ENCODE measurements at places on chromosomes 2 and 18.

- no peak for DNase-seq
Observed at GRCh38 chr2:46666754-46667153, 187.4 kb downstream of the TMEM247 start.

DNA sequence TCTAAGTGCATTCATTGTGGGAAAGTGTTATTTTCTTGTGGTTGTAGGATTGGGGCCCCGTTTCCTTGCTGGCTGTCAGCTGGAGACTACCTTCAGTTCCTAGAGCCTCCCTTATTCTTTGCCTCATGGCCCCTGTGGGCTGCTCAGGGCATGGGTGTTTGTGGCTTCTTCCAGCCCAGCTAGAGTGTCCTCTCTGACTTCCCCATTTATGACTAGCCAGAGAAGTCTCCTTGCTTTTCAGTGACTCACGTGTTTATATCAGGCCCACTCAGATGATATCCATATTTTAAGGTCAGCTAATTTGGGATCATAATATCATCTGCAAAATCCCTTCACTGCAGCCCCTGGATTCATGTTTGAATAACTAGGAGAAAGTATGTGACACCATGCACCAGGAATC lies 62.8 kb downstream of the DTNA start:
- peak; percentile 61 for DNase-seq

DNA sequence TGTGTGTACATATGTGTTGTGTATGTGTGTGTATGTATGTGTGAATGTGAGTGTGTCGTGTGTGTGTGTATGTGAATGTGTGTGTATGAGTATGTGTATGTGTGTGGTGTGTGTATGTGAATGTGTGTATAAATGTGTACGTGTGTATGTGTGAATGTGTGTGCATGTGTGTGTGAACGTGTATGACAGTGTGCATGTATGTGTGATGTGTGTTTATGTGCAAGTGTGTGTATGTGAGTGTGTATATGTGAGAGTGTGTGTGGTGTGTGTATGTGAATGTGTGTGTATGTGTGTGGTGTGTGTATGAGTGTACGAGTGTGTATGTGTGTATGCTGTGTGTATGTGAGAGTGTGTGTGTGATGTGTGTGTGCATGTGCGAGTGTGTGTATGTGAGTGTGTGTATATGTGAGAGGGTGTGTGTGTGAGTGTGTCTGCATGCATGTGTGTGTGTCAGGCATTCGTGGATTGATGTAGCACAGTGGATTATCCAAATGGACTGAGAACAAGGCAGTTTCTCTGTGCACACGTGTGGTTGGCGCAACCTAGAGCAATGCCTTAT lies 127.2 kb downstream of the SH3BP4 start:
- no peak for DNase-seq

- DNase-seq: peak; percentile 87
Observed at GRCh38 chr18:49639643-49640391, 78.0 kb downstream of the LIPG start.

DNA sequence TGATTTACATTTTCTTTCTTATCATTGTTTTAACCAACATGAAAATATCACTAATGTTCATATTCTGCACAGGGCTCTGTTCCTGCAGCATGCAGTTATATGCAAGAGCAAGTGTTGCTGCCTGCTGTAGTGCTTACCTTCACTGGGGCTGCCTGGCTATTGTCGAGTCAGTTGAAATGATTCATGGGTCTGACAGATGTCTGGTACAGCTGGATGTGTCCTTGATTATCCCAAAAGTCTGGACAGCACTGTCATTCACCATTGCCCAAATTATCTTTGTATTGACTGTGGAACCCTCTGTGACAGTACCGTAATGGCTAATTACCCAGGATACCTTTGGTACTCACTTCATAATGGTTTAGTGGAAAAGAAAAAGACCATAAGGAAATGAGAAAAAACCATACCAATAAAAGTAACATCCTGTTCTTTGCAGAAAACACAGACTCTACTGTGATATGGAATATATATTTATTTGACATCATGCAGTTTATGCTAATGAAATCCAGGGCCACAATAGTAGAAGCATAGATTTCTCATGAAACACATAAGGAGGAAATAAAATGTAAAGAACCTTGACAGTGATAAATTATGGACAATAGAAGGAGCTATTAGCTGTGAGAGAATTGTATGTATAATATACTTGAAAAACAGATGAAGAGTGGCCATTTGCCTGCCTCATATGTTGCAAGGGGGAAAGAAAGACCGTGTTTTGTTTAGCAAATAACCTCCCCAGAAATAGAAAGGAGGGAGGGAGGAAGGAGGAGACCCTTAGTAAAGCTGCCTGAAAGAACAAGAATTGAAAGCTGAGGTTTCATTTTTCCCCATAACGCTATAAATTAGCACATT lies 249.8 kb upstream of the ATP5MC3 start:
- DNase-seq: no peak

- no peak for DNase-seq
Observed at GRCh38 chr18:48316177-48316576, 93.0 kb downstream of the ZBTB7C start.

- DNase-seq: peak; percentile 38
Observed at GRCh38 chr2:28219138-28219537, 173.5 kb upstream of the FOSL2 start.

DNA sequence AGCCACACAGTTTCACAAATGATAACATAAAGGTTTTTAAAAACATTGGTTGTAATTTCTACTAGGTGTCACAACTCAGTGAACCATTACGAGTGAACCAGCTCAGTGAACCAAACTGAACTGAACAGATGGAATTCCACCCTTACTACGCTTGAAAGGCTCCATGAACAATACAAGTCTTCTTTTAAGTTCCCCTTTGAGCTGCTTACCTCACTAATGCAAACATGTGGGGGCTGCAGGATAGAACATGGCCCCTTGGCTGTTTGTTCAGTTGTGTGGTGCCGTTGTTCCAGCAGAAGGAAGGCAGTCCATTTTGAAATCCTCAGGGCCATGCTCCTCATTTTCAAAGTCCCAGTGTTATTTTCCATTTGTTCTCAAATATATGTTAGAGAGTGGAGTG lies 30.7 kb upstream of the KLHL14 start:
- DNase-seq: no peak
